ENCODE measurements at places on chromosomes 5 and 9.

DNA sequence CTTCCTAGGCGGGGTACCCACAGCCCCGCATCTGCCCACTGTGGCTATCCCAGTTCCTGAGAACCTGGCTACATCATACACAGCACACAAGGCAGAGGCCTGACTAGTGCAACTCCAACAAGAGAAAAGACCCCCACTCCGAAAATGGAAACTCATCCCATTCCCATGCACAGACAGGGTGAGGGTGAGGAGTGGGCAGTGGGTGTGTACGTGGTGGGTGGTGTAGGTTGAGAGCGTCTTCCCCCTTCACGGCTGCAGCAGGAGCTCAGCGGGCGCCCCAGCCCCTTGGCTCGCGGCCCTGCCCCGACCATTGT is 501 bp upstream of the MAP1B start:
- no peak for DNase-seq

DNA sequence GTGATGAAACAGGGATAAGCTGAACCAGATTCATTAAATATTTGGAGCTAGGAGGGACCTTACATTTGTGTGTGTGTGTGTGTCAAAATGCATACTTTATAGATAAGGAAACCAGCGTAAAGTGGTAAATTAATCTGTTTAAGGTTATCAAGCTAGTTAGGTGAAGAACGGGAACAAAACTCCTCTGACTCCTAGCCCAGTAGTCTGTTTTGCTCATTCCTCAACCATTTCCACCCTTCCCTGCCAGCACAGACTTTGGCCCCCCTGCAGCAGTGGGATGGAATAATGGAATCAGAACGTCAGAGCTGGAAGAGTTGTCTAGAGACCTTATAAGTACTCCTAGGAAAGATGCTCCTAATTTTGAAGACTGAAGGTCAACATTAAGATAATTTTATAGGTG is 6.5 kb downstream of the AGXT2 start:
- no peak for DNase-seq

DNA sequence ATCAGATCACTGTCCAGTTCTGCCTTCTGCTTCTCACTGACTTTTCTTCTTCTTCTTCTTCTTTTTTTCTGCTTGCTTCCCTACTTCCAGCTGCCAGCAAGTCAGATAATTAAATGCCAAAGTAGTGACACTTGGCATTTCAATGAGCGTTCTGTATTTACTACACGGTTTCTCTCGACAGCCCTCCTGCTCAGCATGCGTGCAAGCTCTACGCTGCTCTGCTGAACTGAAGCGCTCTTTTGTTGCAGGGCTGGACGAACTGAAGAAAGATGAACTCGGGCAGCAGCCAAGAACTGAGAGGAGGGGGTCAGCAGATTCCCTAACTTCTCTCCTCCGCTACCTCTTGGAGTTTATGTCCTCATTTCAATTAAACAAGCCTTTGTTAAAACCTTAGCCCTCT is 319.1 kb downstream of the GLIS3 start:
- no peak for DNase-seq

GRCh38 chr5:43174586-43174985 is 17.4 kb upstream of the NIM1K start:
- no peak for DNase-seq

- no peak for DNase-seq
Observed at GRCh38 chr9:341634-342421, 127.2 kb downstream of the DOCK8 start.

GRCh38 chr5:165201369-165201768 is 1696.0 kb downstream of the MAT2B start:
- no peak for DNase-seq

DNA sequence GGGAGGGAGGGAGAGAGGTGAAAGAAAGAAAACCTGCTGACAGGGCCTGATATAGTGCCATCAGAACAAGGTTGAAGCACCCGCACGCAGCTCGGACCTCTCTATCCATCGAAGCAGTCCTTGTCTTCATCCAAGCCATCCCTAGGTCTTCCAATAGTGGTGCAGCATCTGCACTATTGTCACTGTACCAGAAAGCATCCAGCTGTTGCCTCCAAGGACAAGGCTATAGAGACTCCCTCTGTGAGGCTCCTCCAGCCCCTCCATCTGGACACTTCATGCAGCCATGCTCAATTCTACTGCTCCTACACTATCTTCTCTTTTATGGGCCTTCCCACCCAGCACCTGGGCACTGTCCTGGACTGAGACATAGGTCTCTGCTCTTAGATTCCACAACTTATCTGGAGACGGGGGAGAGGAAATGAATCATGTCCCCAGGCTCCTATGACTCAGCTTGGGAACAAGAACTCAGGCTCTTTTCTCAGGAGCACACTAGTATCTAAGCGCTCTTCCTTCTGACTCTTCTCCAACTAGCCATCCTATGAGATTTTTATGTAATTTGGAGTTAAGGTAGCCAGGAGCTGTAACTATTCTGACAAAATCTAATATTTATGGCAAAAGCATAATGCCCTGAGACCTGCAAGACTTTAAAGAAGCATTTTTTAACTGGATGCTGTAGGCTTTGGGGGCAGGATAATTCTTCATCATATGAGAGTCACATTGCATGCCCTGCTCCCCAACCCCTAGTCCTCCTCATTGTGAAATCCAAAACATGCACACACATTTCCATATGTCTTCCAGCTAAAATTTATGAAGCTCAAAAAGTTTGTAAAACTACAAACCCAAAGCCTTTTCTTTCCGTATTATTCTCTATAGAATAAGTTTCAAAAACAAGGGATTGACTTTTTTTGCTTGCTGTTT is 446.8 kb downstream of the CCDC171 start:
- DNase-seq: no peak

DNA sequence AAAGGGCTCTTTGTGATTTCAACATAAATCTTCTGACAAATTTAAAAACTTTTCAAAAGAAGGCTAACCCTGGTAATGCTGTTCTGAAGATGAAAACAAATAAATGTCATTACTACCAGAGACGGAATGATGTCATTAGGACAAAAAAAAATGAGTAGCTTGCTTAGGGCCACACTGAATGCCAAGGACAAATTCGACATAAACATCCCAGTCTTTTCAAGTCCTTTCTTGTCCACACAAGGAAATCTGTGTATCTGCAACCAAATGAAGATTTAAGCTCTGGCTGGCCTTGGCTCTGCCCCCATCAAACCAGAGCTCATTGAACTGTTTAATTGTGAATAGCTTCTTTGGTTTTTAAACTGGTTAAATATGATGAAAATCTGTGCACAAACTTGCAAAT is 592.7 kb downstream of the TLE1 start:
- DNase-seq: no peak

- DNase-seq: no peak
Observed at GRCh38 chr9:76528056-76528455, 69.1 kb downstream of the GCNT1 start.

GRCh38 chr9:34375901-34376595 is 650 bp downstream of the MYORG start:
- peak; percentile 18 for DNase-seq

DNA sequence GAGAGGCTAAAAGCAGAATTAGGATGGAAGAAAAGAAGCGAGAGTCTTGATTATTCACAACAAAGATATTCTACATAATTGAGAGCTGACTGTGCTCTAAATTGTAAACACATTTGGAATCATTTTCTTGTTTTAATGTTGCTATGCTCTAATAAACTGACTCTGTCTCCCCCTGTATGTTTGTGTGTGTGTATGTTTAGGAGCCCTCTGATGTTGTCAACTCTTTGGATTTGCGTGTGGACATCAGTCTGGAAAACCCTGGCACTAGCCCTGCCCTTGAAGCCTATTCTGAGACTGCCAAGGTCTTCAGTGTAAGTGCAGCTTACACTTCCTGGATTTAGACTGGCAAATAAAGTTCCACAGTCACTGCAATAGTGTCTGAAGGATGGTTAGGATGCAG is 37.8 kb downstream of the MOCS2 start:
- no peak for DNase-seq

- DNase-seq: no peak
Observed at GRCh38 chr5:115209279-115209678, 39.6 kb upstream of the TRIM36 start.

DNA sequence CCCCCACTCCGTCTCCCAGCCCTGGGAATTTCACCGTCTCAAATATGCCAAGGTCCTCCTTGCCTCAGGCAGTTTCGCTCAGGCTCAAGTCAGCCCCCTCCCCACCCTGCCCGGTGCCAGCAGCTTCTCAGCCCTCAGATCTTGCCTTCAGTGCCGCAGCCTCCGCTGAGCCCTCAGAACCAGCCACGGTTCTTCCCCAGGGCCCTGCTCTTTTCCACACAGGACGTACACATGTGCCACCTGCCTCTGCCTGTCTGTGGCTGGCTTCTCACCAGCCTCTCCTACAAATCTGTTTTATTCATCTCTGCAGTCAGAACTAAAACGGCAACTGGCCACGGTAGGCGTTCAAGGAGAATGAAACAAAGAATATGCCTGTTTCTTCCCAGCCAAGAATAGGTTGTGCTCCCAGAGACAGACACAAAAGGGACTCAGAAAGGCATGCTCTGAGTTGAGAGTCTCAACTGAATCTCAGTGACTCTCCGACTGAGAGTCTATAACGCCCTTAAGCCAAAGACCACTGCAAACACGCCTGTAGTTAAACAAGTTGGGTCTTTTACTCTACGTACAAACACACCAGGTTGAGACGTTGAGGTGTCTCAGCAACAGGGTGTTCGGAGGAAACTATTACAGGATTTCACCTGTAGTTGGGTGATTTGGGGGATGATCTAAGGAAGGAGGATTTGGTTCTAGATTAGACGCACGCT is 10.6 kb upstream of the GRIN1 start:
- DNase-seq: no peak

DNA sequence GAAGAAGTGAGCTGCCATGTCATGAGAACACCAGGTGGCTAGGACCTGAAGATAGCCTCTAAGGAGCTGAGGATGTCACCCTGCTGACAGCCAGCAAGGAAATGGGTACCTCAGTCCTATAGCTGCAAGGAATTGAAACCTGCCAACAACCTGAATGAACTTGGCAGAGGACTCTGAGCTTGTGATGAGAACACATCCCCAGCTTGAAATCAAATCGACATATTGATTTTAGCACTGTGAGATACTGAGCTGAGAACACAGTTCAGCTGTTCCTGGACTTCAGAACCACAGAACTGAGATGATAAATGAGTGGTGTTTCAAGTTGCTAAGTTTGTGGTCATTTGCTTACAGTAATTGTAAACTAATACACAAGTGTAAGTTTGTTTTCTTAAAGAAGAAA is 5.5 kb upstream of the RASEF start:
- no peak for DNase-seq

DNA sequence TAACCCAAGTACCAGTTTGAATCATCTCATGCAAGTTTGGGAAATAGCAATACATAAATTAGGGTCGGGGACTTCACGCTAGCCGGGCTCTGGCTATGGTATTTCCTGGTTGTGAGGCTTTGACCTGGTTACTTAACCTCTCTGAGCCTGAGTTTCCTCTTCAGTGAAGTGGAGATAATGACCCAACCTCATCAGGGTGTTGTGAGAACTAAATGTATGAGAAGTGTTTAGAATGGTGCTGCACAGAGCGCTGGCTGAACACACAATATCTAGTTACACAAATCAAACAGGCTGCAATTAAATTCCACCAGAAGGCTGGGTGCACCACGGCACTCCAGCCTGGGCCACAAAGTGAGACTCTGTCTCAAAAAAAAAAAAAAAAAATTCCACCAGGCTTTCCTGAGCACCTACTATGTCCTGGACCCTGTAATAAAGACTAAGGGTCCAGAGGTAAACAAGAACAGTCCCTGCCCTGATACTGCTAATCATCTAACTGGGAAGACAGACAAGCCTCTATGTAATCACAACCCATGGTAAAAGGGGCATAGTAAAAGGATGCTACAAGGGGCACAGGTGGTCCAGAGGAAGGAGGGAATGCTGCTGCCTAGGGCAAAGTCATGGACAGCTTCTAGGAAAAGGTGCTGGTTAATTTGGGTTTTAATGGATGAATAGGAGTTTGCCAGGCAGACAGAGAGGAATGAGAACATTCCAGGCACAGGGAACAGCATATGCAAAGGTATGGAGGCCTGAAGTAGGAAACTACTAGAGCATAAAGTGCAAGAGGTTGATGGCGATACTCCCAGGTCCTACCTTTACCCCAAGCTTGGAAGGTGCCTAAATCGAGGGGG is 27.7 kb downstream of the DUSP1 start:
- no peak for DNase-seq

DNA sequence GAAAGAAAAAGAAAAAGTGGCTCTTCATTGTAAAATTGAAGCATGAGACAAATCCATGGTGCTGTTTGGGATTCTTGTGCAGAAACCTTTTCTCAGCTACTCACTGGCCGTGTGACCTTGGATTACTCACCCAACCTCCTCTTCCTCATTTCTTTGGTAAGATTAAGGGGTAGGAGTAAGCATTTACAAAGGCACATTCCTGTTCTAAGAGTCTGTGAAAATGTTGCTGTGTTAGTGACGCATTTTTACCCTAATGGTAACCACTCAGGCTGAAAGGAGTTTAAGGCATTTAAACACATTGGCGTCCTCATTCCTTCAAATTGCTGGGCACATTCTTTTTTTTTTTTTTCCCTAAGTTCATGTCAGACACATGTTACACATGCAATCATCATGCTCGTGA is 4.3 kb downstream of the RAI14 start:
- DNase-seq: no peak

DNA sequence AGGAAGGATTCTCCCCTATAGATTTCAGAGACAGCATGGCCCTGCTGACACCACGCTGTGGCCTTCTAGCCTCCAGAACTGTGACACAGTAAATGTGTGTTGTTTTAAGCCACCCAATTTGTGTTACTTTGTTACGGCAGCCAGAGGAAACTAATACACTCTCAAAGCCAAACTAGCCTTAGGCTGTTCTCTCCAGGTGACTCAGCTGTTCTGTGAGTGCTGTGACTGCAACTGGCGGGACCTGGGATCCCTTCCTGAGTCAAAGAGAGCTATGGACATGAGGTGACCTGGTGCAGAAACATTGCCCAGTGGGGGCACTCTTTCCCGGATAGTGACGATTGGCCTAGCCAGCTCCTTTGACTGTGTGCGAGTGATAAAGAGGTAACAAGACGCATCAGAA is 14.0 kb upstream of the MLANA start:
- no peak for DNase-seq

DNA sequence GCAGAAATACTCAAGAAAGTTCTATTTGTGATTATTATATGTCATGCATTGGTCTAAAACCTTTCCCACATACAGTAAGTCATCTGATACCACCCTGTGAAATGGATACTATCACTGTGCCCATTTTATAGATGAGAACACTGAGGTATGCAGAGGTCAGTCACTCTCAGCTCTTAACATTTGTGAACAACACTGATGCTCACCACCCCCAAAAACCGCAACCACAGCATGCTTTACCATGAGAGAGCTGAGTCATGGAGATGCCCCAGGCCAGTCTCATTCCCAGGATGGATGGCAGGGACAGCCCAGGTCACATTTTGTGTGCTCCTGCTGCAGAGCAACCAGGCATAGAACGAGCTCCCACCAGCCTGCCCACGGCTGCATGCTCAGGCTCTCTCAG is 53.5 kb upstream of the IRX1 start:
- DNase-seq: no peak

DNA sequence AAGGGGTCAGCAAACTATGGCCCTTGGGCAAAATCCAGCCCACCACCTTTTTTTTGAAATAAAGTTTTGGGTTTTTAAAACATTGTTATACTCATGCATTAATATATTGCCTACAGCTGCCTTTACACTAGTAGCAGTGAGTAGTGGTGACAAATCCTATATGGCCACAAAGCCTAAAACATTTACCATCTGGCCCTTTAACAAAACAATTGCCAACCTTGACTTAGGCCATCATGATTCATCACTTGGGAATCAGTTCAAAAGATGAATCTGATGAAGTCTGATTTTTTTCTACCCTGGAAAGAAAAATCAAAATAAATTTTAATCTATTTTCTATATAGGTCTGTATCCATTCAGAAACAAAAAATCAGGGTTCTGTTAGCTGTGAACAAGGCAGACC is 484.9 kb downstream of the BNC2 start:
- no peak for DNase-seq

- DNase-seq: no peak
Observed at GRCh38 chr5:138444774-138445546, 6.1 kb downstream of the REEP2 start.

All from activated naive CD4-positive, alpha-beta T cell (primary cell).